ENCODE measurements at places on chromosomes 3 and 15.
A peak's percentile ranks its signal among the peaks of the same experiment; 100 is the strongest.

- no peak for DNase-seq
Observed at GRCh38 chr15:55649058-55649423, 60.9 kb upstream of the PYGO1 start.

DNA sequence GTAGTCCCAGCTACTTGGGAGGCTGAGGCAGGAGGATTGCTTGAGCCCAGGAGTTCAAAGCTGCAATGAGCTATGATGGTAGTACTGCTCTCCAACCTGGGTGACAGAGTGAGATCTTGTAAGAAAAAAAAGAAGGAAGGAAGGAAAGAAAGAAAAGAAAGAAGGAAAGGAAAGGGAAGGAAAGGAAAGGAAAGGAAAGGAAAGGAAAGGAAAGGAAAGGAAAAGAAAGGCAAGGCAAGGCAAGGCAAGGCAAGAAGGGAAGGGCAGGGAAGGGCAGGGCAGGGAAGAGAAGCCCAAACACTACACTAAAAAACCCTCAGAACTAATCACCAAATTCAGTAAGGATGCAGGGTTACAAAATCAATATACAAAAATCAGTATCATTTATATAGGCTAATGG lies 341.6 kb downstream of the ERC2 start:
- DNase-seq: no peak

DNA sequence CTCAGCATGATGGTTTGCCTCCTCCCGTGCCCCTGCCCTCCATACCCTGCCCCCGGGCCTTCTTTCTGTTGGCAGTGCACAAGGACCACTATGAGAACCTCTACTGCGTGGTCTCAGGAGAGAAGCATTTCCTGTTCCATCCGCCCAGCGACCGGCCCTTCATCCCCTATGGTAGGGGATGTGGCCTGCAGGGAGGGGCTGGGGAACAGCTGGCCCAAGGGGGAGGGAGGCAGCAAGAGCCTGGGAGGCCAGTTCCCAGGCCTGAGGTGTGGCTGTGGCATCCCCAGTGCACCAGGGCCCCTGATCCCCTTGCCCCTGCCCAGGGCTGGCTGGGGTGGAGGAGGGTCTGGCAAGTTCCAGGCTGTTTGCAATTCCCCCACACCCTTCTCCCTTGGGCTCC lies 2.6 kb upstream of the PLA2G4B start:
- no peak for DNase-seq

- peak; percentile 21 for DNase-seq
Observed at GRCh38 chr3:119294696-119295671, 801 bp downstream of the ARHGAP31 start.

DNA sequence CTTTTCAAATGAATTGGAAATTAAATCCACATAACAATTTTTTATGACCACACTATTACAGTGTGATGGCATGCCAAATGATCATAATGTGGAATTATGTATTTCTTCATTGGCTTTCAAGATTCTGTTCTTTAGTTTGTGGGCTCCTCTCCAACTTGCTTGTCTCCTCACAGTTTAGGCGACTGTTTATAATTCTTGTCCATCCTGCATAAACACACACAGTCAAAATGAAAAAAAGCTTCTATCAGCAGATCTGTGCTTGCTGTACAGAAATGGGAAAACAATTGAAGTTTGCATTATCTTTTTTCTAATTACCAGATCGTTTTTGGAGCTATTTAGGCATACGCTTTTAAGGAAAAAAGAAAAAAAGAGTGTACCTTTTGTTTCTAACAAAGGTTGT lies 37.0 kb downstream of the OPA1 start:
- no peak for DNase-seq

- no peak for DNase-seq
Observed at GRCh38 chr3:100263583-100263982, 2.8 kb downstream of the TBC1D23 start.

DNA sequence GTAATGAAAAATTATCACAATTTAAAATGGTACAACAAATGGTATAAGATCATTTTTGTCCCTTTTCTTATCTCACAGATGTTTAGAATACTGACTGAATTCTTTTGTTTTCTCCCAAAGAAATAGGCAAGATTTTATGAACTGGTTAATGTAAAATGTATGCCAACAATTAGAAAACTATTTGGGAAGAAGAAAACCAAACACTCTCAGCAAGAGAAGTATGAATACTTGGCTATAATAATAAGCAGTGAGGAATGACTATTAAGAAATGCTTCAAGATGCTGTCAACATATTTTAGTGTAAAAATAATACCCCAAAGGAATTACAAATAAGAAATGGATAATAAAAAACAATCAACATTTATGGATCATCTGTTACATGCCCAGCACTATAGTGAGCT lies 18.5 kb downstream of the SHQ1 start:
- DNase-seq: no peak

GRCh38 chr15:40595773-40596172 lies 1.7 kb downstream of the KNL1 start:
- DNase-seq: no peak

GRCh38 chr3:27511724-27512422 lies 27.7 kb upstream of the SLC4A7 start:
- no peak for DNase-seq

- DNase-seq: no peak
Observed at GRCh38 chr15:50880651-50881114, 27.8 kb upstream of the AP4E1 start.
